ENCODE measurements at places on chromosomes 7 and 10.

- DNase-seq: no peak
These were observed 94.5 kb downstream of the KMT2C start for GRCh38 chr7:152341039-152341913.

GRCh38 chr10:10846504-10846900, 171.2 kb upstream of the CELF2 start:
- no peak for DNase-seq

GRCh38 chr7:87354749-87355148, 9.3 kb downstream of the CROT start:
- no peak for DNase-seq

DNA sequence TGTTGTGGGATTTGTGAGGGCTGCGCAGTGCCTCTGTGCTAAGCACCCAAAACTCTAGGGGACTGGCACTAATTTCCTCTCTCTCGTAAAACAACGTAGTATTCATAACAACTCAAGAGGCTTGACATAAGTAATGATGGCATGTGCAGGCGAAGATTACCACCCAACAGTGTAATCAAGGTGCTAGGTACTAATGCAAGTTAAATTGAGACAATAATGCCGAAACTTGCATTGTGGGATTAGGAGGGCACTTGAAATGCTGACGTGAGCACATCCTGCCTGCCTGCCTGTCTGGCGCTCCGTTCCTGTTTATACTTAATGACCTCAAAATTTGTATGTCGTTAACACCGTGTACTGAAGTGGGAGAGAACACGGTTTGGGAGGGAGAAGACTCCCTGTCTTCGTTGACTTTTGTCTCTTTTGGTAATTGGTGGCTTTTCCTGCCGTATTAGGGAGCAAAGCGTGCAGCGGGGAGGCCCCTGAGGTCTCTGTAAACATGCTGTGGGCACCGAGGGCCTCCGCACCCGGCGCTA, 139.0 kb downstream of the MGMT start:
- DNase-seq: no peak

- DNase-seq: peak; percentile 93
These were observed 191.4 kb downstream of the FAM107B start for GRCh38 chr10:14583252-14583651.

GRCh38 chr7:53383131-53383530, 347.7 kb downstream of the POM121L12 start:
- DNase-seq: no peak

DNA sequence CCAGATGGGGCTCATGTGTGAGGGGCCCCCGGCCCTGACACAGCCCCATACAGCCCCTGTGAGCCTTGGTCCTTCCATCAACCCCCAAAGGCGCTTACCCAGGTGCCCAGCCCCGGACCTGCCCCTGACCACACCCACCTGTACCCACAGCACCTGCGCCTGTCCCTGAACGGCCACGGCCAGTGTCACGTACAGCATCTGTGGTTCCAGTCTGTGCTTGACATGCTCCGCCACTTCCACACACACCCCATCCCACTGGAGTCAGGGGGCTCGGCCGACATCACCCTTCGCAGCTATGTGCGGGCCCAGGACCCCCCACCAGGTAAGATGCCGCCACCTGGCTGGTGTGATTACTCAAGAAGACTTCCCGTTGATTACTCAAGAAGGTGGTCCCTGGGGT, 33.5 kb downstream of the SH2B2 start:
- DNase-seq: no peak

- DNase-seq: no peak
These were observed 37.7 kb upstream of the ZNF438 start for GRCh38 chr10:31069411-31069810.

DNA sequence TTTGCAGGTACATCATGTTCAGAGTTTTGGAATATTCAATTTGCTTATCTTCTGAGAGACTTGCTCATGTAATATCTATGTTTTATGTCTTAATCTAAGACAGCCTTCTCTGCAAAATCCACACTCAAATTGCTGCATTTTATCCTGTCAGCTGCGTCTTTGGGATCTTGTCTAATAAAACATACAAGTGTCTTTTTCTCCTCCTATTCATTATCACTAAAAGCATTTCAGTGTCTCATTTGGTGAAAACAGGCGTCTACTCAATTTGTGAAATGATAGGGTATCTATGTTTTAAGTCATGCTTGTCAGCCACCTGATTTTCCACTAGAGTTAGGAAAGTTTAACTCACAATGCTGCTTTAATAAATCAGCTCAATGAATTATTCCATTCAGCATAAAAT, 112.7 kb upstream of the LRRTM3 start:
- no peak for DNase-seq

DNA sequence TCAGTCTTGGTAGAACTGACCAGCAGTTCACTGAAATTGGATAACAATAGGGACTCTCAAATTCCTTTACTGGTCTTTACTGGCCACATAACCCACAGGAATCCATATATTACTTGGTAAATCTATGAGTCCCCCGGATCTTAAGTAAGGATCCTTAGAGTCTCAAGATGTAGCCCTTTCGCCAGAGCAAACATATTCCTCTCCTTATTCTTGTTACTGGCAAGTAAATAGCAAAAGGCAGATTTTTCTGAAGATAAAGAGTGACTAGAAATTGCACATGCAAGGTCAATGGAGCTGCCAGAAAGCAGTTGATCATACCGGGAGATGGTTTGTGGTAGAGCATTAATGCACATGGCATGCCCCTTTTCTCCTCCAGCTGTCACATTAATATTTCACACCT, 283.0 kb downstream of the HDAC9 start:
- no peak for DNase-seq

GRCh38 chr7:42236266-42236975, 588 bp downstream of the GLI3 start:
- no peak for DNase-seq

- no peak for DNase-seq
These were observed 322.4 kb downstream of the HGF start for GRCh38 chr7:81447351-81447952.

DNA sequence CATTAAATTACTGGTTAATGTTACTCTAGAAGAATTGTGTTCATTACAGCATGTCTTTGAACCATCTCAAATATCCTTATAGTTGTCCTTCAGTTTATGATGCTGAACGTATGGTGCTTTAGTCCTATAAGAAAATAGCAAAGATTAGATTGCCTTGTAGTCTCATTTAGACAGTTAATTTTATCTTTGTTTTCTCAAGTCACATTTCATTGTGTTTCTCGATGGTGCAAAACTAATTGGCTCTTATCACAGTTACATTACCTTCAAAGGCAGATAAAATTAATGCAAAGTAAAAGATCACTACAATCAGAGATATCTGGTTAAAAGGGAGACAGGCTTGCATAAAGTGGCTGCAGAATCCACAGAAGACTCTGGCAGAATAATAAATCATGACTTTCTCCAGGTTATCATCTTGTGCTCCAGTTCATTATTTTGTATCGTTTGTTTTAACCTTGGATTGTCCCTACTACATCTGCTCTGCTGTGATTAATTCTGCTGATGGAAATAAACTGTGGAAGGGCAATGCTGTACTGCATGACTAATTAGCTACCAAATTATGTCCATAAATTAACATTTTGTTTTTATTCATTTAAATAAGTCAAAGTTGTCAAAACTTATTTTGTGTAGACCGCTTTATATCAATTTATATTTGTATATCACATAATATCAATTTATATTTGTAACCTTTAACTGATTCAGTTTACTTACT, 24.2 kb downstream of the PRPS1L1 start:
- DNase-seq: no peak

GRCh38 chr7:99762680-99763327, 21.2 kb downstream of the CYP3A4 start:
- no peak for DNase-seq

DNA sequence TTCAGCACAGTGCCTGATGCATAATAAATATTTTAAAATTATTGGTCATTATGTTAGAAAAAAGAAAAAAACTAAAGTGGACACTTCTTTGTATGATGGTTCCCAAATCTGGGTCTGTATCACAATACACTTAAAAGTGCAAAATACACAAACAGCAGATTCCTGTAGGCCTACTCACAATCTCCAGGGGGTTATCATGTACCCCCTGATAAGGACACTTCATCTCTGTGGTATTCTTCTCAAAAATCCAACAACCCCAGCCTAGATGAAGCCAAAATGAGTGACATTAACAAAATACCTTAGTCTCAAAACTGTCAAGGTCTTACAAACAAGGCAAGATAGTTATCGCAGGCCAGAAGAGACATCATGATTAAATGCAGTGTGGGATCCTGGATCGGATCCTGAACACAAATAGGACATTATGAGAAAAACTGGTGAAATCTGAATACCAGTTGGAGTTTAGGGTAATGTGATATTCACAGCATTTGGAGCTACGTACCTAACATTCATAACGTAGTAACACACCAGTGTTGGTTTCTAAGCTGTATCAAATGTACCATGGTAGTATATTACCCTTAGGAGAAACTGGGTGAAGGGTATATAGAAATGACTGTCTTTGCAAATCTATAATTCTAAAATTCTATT, 45.2 kb downstream of the NSUN6 start:
- DNase-seq: no peak

GRCh38 chr10:71757399-71757922, 15.9 kb downstream of the VSIR start:
- DNase-seq: no peak
